ENCODE measurements at places on chromosomes 16 and 17.

- no peak for DNase-seq
Observed at GRCh38 chr17:78838574-78839005, 2.0 kb downstream of the USP36 start.

DNA sequence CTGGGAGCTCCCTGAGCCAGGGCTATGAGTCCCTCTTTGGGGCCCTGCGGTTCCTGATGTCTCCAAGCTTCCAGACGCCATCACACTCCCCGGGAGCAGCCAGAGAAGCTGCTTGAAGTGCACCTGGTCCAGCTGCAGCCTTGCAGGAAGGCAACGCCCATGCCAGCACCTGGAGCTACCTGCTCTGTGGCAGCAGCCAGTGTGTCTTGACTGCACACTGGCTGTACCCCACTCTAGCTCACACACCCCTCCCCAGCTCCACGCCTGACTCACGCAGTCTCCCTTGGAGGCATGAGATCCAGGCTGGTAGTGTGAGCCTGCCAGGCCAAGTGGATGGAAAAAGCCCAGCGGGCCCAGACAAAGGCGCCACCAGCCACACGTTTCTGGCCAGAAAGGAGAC lies 63.3 kb downstream of the USP32 start:
- peak; percentile 47 for DNase-seq

GRCh38 chr17:34349751-34350150 lies 6.5 kb upstream of the CCL13 start:
- no peak for DNase-seq

- DNase-seq, result no peak
Observed at GRCh38 chr17:37662353-37662752, 19.1 kb upstream of the DDX52 start.

DNA sequence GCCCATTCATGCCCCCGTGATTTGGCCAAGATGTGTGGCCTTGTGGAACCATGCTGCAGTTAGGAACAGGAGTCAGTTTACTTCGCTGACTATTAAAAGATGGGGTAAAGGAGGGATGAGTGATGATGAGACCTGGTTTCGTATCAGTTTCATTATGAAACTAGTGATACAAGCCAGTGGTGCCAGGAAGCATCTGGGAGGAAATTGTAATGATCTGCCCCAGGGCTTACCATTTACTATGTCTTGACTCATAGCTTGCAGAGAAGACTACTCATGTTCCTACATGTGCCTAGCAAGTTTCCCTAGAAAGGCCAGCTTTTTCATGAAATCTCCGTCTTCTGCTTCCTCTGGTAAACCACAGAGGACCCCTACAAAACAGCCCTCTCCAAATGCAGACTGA lies 23.2 kb downstream of the CDH3 start:
- peak; percentile 69 for DNase-seq
